ENCODE measurements at places on chromosomes 11 and 22.

DNA sequence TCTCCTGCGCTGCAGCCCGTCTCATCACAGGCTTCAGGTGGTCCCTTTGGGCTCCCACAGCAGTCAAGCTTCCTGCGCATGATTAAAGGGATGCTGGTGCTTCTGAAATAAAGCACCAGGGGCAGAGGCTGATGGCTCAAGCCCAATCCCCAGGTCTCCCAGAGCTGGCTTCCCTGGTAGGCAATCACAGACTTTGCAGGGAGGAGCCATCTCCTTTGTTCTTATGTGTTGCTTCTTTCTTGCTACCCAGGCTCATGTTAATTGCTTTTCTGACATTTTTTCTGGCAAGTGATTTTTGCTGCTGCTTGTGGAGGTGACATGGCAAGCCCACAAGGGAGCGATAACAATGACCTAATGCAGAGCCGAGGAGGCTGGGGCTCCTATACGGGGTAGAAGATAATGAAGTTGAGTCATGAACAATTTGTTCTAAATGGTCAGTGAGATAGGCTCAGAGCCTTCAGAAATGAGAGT, 25.2 kb upstream of the PLET1 start:
- no peak for DNase-seq

DNA sequence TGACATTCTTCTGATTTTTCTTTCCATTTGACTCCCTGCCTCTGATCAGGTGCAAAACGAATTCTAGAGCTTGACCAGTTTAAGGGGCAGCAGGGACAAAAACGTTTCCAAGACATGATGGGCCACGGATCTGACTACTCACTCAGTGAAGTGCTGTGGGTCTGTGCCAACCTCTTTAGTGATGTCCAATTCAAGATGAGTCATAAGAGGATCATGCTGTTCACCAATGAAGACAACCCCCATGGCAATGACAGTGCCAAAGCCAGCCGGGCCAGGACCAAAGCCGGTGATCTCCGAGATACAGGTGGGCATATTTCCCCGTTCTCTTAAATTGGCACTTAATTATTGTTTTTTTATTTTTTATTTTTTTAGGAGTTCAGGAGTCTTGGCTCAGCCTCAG, 15.4 kb downstream of the XRCC6 start:
- DNase-seq: no peak

GRCh38 chr11:67293090-67293489, 4.0 kb downstream of the ANKRD13D start:
- DNase-seq: no peak

GRCh38 chr11:133677387-133677786, 145.1 kb upstream of the OPCML start:
- no peak for DNase-seq

DNA sequence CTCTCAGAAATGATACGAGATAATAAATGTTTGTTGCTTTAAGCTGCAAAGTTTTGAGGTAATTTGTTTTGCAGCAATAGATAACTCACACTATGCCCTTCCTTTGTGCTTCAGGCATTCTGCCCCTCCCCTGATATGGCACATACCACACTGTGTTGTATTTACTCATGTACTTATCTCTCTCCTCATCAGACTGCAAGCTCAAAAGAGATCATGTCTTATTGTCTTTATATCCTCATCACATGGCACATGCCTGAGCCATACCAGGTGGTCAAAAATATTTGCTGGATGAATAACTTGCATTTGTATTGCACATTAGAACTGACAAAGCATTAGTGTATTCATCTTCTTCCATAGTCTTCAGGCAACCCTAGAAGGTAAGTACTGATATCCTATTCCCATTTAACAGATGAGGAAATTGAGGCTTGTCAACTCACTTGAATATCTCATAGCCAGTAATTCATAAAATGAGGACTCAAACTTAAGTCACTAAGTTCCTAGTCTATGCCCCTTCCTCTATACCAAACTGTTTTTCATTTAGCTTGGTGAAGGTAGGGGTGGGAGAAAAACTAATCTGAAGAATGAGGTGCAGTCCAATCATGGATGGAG, 83.9 kb upstream of the EED start:
- no peak for DNase-seq

DNA sequence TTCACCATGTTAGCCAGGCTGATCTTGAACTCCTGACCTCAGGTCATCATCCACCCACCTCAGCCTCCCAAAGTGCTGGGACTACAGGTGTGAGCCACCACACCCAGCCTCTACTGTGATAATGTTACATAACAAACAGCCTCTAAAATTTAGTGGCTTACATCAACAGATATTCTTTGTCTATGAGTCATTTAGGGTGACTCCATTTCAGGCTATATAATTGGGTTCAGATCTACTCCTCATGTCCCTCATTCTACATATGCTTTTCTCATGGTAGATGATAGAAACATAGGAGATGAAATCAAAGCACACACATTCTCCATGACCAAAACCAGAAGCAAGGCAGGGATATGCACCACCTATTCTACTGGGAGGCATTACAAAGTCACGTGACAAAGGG, 72.7 kb downstream of the SIK2 start:
- DNase-seq: no peak

DNA sequence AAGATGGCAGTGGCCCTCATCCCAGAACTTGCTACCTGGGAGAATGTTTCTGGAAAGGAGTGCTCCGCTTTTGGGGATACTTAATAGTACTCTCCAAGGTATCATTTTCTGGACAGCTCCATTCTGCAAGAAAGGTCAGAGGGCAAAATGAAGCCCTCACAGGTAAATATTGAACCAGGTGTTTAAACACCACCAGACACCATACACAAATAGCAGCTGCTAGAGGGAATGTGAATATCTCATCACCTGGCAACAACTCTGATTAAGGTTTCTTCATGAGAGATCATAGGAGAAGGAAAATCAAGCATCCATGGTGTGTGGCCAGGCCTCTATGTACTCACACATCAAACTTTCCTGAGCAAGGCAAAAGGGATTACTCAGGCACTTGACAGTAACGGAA, 226.1 kb upstream of the FAT3 start:
- no peak for DNase-seq

DNA sequence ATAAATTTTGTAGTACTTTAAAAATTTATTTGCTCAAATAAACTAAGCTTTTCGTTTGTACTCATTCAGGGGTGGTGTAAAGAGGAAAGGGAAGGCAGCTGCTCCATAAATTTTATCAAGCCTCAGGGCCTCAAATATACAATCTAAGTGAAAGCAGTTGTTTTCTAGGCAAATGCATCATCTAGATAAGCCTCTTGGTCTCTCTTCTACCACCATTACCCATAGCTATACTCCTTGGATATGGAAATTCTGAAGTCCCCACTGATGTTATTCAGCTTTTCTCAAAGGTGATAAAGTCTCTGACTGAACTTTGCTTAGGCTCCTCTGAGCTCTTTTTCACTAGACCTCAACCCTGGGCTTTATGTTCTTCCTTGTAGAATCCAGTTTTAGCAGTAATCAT, 1313.1 kb downstream of the JRKL start:
- DNase-seq: peak; percentile 8

GRCh38 chr11:65404638-65405339, 17.8 kb upstream of the NEAT1 start:
- DNase-seq: no peak

DNA sequence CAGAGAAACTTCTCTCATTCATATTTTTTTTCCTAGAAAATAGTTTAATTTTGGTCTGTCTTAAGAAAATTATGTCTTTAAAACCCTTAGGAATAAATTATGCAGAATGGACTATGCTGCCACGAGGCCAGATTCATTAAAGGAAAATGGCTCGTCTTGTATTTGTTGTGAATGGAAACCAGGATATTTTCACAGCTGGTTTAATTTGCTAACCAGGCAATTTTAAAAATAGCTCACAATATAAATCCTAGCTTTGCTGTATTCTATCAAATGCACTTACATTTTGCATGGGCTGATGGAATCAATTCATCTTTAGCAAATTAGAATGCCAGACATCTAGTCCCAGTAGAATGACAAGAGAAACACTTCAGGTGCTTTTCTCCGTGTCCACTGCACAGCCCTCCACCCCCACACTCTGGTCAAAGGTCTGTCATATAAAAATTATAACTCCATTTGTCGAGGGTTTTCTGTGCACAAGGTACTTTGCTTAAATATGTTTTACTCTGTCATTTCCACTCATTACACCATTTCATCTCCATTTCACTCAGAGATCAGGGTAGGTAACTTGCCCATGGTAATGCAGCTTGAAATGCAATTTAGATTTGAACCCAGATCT, 20.3 kb upstream of the TNRC6B start:
- DNase-seq: no peak

- no peak for DNase-seq
Observed at GRCh38 chr11:16776711-16777612, 38.5 kb downstream of the C11orf58 start.

DNA sequence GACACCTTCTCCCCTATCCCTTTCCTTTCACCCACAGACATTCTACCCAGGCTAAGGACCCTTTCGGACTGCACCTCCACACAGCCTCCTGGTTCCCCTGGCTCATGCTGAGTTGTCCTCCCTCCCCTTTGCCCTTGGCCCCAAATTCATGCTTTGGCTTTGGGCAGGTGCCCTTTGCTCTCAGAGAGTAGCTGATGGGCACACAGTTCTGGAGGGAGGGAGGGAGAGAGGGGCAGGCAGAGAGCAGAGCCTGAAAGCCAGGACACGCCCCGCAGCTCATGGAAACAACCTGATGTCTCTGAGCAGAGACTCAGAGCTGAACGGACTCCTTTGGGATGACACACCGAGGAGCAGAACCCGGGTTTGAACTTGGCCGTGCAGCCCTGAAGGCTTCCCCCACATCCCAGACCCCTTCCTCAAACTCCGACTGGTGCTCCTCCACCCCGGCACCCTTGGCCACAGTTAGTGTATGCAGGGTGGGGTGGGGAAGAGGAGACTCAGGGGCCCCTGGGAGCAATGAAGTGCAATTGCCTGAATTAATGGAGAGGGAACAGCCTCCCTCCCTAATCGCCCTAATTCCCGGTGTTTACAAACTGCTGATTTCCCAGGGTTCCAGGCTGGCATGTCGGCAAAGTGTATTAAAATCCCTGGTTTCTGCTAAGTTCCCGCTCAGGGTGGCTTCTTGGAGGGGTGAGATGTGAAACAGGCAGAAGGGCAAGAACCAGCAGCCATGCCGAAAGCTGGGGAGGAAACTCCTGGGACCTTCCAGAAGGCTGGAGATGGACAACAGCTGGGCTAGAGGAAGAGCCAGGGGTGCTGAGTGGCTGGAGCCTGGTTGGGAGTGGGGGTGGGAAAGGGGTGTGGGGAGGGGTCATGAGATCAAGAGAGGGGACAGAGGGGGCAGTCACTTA, 71.2 kb upstream of the SHISAL1 start:
- DNase-seq: no peak

DNA sequence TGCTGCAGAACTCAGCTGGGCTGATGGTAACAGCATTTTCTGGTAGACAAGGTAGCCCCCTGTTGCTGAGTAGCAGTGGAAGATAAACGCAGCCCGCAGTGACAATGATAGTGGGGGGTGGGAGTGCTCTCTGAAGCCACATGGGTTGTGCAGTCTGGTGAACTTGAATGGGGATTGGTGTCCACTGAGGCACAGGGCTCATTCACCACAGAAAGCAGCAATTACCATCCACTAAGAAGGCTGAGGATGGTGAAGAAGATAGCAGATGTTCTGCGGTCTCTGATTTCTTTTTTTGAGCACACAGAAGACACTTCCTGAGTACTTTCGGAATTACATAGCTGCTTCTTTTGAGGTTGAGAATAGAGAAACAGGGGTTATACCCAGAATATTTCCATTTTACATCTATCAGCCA, 150.3 kb downstream of the LRRC4C start:
- DNase-seq: no peak

GRCh38 chr22:20885557-20886323, 26.9 kb downstream of the SNAP29 start:
- peak; percentile 48 for DNase-seq

- DNase-seq: no peak
Observed at GRCh38 chr11:67463680-67464410, 5.2 kb downstream of the TMEM134 start.

DNA sequence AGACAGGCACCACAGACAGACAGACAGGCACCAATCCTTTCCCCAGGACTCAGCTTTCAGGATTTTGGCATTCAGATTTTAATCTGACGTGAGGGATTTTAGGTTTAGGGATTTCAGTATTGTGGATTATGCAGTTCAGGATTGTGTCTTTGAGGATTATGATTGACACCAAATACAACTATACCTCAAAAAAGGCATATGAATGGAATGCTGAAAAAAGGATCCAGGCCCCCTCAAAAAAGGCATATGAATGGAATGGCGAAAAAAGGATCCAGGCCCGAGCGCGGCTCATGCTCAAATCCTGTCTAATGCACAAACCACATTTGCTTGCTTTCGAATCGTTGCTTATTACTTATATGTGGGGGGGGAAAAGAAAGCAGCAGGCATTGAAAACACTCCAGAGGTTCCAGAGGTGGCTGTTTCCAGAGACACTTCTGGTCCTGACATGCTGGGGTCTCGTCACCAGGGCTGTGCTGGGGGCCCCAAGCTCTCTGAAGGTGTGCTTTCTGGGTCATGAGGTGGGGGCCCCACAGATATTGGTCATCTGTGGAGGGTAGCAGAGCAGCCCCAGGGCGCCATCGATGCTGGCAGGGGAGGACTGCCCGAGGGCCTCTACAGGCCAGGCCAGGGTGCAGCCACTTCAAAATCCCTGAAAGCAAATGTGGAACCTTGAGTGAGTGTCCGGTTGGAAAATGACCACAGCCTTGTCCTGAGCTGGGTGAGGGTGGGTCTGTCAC, 16.8 kb upstream of the OSBPL5 start:
- no peak for DNase-seq

- DNase-seq: peak; percentile 77
Observed at GRCh38 chr11:33258631-33259205, 1.5 kb downstream of the HIPK3 start.

DNA sequence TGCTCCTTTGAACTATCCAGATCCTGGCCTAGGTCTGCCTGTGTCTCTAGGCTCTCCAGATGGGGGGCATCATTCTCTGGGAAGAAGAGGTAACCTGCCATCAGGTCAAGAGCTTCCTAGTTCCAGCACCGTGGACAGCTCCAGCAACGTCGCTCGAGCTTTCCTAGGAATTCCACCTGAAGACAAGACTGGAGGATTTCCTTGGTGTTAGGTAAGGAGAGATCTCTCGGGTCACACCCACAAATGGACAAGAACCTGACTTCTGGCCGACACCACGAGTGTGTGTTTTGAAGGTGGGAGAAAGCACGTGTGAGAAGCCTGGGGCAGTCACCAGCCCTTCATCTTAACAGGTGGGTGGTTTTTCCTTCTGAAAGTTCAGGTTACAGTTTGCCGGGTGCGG, 1.2 kb downstream of the PRG3 start:
- DNase-seq: peak; percentile 13

DNA sequence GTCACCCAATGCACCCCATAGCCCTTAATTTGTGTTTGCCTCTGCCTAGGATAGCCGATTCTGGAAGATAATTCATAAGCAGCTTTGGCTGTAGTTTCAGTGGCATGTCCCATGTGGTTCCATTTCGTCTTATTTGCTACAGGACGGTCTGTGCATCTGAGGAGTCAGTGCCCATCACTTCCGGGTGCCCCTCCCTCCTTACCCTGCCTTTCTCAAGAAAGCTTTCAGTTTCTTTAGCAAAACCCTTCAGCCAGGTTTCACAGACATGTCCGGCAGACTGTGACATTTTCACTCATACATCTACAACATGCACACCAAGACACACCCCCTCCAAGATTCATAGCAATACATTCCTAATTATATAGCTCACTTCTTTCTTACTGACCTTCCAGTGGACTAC, 14.3 kb downstream of the TP53AIP1 start:
- no peak for DNase-seq

- DNase-seq: no peak
Observed at GRCh38 chr11:75565221-75565814, 3.3 kb downstream of the SERPINH1 start.

- no peak for DNase-seq
Observed at GRCh38 chr11:89529626-89530380, 38.6 kb upstream of the NOX4 start.

GRCh38 chr22:27952779-27953178, 33.7 kb upstream of the PITPNB start:
- DNase-seq: no peak
